Activated CD8-positive, alpha-beta memory T cell treated with anti-CD3 and anti-CD28 coated beads, Interleukin-2, amount 10 ng/mL, durations not matched to agents 7 days and 5 days (primary cell): ENCODE measurements at places on chromosomes 1 and 21. TPM values are rescaled to one million over a fixed set of nuclear protein-coding genes. Genes with fewer than 3 reads are reported as not detected.

GRCh38 chr1:220528679-220529501 is 954 bp downstream of the MARK1 start:
- H3K4me1 ChIP-seq: peaks cover 12% of the 10 kb centered on the region
- H3K4me3 ChIP-seq: peak overlapping the region; percentile 45
- peaks cover 4% of the 10 kb centered on the region for H3K36me3 ChIP-seq
- H3K27ac ChIP-seq: no peak overlapping the region

- H3K27me3 ChIP-seq: no peaks in the 10 kb centered on the region
- H3K4me3 ChIP-seq: no peak overlapping the region
- DNase-seq: no peak
- H3K27ac ChIP-seq: no peak overlapping the region
- H3K36me3 ChIP-seq: no peaks in the 10 kb centered on the region
- no peaks in the 10 kb centered on the region for H3K4me1 ChIP-seq
Measured at GRCh38 chr1:166113630-166114029, 53.2 kb downstream of the FAM78B start.

Gene IL12RB2
- 23.8 TPM for total RNA-seq

GRCh38 chr1:221444346-221444745 is 297.5 kb downstream of the DUSP10 start:
- H3K4me1 ChIP-seq: peaks cover 15% of the 10 kb centered on the region
- H3K27me3 ChIP-seq: peaks cover 24% of the 10 kb centered on the region
- no peak for DNase-seq

Gene NTNG1
- total RNA-seq: not detected

DNA sequence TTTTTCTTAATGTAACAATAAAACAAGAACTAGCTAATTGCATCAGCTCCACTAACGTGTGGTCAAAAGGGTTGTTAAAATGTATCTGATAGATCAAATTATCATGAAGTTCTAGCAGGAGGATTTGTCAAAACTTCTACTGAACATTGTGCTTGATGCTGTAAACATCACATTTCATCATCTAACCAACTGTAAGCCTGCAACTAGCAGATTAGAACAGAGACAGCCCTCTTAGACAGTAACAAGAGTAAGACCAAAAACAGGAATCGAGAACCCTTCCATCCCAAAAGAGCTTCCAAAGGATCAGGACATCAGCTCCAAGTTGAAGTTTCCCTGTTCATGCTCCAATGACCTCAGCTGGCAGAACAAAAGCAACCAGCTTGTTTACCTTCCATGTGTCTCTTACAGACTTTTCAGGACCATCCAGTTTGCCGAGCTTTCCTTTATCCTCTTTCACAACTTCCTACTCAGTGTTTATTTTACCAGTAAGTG is 44.6 kb downstream of the NIBAN1 start:
- H3K4me1 ChIP-seq: peaks cover 23% of the 10 kb centered on the region
- no peak overlapping the region for H3K27ac ChIP-seq
- no peaks in the 10 kb centered on the region for H3K27me3 ChIP-seq
- DNase-seq: no peak
- no peak overlapping the region for H3K4me3 ChIP-seq

Gene SPRR1B
- not detected for total RNA-seq

Gene DCDC2B
- total RNA-seq: 0.16 TPM

- H3K4me3 ChIP-seq: no peak overlapping the region
- H3K36me3 ChIP-seq: peaks cover 16% of the 10 kb centered on the region
- no peaks in the 10 kb centered on the region for H3K27me3 ChIP-seq
- H3K27ac ChIP-seq: no peak overlapping the region
Measured at GRCh38 chr21:37119421-37120218, 46.6 kb downstream of the TTC3 start.
